ENCODE measurements at places on chromosomes 6 and 20.

- no peak for DNase-seq
- peaks cover 7% of the 10 kb centered on the region for H3K4me1 ChIP-seq
- H3K27ac ChIP-seq, result no peak overlapping the region
- H3K27me3 ChIP-seq, result no peaks in the 10 kb centered on the region
These were observed 481.1 kb downstream of the TFAP2B start for GRCh38 chr6:51299621-51300380.

DNA sequence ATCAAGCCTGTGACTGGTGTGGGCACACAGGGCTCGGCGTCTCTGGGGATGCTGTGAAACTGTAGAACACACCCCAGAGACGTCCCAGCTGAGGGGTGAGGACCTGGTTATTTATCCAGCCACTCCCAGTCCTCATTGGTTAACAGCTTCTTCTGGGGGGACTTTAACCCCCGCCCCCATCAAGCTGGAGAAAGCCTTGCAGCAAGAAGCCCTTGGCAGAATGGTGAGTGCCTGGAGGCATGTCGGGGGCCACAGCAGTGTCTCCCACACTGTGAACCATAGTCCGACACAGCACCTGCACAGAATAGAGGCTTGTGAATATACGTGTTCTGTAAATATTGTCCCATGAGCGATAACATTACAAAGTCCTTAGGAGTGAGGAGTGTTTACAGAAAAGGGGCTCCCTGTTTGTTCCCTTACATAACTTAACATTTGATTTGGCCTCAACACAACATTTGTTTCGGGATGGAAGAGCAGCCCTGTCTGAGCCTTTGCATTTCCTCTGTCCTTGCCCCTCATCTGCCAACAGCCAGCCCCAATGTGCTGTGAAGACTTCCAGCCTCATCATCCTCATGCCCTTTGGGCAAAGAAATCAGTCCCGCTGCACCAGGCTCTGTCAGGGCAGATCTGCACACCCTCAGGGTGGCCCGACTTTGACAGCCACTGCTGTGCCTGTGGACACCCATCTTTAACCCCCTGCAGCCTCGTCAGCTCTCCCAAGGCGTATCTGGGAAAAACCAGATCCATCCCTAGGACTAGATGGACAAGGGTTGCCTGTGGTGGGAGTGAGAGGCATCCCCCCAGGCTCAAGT is 2.2 kb upstream of the RRBP1 start:
- H3K27ac ChIP-seq, result no peak overlapping the region
- no peak overlapping the region for H3K4me3 ChIP-seq
- peaks cover 28% of the 10 kb centered on the region for H3K4me1 ChIP-seq
- no peak for DNase-seq
- peaks cover 33% of the 10 kb centered on the region for H3K27me3 ChIP-seq

- H3K27me3 ChIP-seq, result peaks cover 2% of the 10 kb centered on the region
- no peaks in the 10 kb centered on the region for H3K36me3 ChIP-seq
- no peak for DNase-seq
- no peak overlapping the region for H3K4me3 ChIP-seq
- no peak overlapping the region for H3K27ac ChIP-seq
- peaks cover 19% of the 10 kb centered on the region for H3K4me1 ChIP-seq
These were observed 55.3 kb upstream of the BTN3A2 start for GRCh38 chr6:26309731-26310142.

DNA sequence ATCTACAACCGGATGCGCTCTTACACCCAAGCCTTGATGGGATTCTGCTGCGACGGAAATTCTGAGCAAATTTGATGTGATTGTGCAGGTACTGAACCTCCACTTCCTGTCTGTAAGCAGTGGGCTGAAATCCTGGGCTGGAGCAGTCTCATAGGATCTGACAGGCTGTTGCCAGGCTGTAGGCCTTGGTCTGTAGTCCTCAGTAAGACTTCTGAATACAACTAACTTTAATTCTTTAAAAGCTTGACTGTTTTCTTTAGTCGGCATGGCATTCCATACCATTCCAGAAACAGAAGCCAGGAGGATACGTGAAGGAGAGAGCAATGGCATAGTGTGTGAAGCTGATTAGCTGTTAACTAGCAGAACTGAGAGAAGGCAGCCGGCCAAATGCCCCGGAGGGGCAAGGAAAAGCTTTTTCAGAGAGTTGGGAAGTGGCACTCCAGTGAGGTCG is 68.3 kb downstream of the ADTRP start:
- DNase-seq, result no peak
- no peaks in the 10 kb centered on the region for H3K36me3 ChIP-seq
- no peaks in the 10 kb centered on the region for H3K27me3 ChIP-seq
- peak overlapping the region; percentile 71 for H3K27ac ChIP-seq
- H3K4me1 ChIP-seq, result peaks cover 32% of the 10 kb centered on the region
- H3K4me3 ChIP-seq, result no peak overlapping the region

- H3K27ac ChIP-seq, result no peak overlapping the region
- peaks cover 39% of the 10 kb centered on the region for H3K27me3 ChIP-seq
- no peak overlapping the region for H3K4me3 ChIP-seq
- H3K36me3 ChIP-seq, result no peaks in the 10 kb centered on the region
These were observed 214.0 kb upstream of the EXOC2 start for GRCh38 chr6:906920-907319.

DNA sequence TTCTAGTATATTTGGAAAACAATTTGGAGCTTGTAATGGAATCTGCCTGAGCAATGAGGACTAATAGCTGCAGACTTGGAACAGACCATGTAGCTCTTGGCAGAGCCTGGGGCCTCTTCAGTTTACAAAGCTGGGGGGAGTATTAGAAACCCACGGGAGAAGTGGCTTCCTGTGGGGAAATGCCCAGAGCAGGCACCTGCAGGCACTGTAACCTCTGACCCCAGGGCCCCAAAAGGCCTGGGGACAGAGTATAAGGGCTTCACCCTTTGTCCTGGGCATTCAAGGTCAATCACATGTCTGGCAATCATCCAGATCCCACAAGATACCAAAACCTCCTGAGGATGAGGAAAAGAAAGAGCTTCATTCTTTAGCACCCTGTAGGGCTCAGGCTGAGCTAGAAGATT is 19.4 kb downstream of the PKIG start:
- no peak overlapping the region for H3K4me3 ChIP-seq
- H3K27me3 ChIP-seq, result no peaks in the 10 kb centered on the region
- no peak for DNase-seq
- peaks cover 34% of the 10 kb centered on the region for H3K4me1 ChIP-seq

DNA sequence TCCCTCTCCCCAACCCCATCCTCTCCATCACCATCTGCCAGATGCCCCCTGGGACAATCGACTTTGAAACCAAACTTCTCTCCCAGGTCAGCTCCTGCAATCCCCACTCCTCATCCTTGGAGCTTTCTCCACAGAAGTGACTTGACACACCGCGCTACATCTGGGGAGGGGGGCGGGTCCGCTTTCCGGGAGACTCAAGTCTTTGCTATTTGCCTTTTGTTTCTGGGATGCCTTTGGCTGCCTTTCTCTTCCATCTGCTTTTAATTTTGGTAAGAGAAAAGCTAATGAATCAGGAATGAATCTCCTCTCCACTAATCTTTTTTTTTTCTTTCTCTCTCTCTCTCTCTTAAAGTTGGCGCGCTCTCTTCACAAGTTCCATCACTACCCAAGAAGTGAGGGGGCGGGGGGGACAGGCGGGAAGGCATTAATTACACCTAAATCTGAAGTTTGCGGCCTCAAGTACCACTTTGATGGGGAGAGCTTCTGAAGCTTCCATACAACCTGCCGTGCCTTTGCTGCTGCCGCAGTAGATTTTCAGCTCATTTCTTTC is 664 bp upstream of the TPBG start:
- DNase-seq, result no peak
- peaks cover 2% of the 10 kb centered on the region for H3K36me3 ChIP-seq
- H3K4me1 ChIP-seq, result peaks cover 44% of the 10 kb centered on the region

- no peak for DNase-seq
- no peak overlapping the region for H3K27ac ChIP-seq
- H3K4me3 ChIP-seq, result no peak overlapping the region
- H3K4me1 ChIP-seq, result no peaks in the 10 kb centered on the region
These were observed 123.9 kb upstream of the BACH2 start for GRCh38 chr6:90420500-90420899.

DNA sequence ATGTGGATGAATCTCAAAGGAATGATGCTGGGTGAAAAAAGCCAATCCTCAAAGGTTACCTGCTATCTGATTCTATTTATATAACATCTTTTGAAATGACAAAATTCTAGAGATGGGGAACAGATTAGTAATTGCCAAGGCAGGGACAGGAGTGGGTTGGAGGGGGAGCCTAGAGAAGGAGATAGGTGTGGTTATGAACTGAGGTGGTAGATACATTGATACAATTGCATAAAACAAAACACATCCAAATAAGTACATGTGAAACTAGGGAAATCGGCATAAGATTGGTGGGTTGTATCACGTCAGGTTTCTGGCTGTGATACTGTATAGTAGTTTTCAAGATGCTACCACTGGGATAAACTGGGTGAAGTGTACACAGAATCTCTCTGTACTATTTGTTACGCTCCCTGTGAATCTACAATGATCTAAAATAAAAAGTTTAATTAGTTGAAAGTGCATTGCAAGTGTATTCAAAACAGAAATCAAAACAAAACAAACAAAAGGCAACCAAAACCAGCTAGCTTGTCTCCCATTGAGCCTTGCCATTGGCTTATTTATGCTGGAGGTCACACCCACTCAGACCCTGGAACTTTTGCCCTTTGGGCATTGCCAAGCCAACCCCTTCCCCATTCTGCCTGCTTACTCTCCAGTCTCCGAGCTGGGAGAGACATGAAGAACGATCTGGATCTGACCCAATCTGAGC is 27.8 kb downstream of the PPP1R16B start:
- H3K27me3 ChIP-seq, result peaks cover 16% of the 10 kb centered on the region
- H3K4me1 ChIP-seq, result no peaks in the 10 kb centered on the region
- H3K36me3 ChIP-seq, result no peaks in the 10 kb centered on the region
- H3K27ac ChIP-seq, result no peak overlapping the region
- H3K4me3 ChIP-seq, result no peak overlapping the region
- no peak for DNase-seq

- H3K27ac ChIP-seq, result no peak overlapping the region
- H3K27me3 ChIP-seq, result no peaks in the 10 kb centered on the region
- peak; percentile 29 for DNase-seq
- H3K4me1 ChIP-seq, result no peaks in the 10 kb centered on the region
- H3K4me3 ChIP-seq, result no peak overlapping the region
- no peaks in the 10 kb centered on the region for H3K36me3 ChIP-seq
These were observed 27.6 kb downstream of the PHACTR3 start for GRCh38 chr20:59631751-59632540.

DNA sequence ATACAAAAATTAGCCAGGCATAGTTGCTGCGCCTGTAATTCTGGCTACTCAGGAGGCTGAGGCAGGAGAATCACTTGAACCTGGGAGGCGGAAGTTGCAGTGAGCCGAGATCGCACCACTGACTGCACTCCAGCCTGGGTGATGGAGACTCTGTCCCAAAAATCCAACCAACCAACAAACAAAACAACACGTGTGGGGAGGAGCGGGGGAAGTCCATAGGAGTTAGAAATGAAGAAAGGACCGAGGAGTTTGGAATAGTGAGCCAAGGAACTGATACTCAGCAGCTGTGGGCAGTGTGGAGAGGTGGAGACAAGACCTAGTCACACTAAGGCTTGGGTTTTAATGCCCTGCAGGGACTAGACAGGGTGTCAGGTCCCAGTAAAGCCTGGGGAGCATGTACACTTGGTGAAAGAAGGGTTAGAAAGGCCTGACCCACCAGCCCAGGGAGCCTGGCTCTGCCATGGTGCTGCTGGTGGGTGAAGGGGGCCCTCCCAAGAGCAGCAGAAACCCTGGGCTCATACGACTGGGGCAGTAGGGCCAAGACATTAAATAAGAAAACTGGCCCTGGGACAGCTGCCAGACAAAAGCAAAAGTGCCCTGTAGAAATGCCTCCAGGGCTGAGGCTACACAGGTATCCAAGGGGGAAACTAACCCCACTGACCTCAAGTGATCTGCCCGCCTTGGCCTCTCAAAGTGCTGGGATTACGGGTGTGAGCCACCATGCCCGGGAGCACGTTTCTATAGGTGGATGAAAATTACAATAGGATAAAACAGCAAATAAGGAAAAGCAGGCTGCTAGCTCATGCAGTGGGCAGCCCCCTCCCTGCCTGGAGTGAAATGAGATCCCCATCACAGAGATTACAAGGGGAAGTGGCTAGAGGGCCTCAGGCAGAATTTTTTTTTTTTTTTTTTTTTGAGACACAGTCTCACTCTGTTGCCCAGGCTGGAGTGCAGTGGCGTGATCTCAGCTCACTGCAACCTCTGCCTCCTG is 58.0 kb downstream of the MYH7B start:
- H3K36me3 ChIP-seq, result peaks cover 37% of the 10 kb centered on the region
- H3K27ac ChIP-seq, result peak overlapping the region; percentile 64
- no peak for DNase-seq
- H3K4me1 ChIP-seq, result peaks cover 14% of the 10 kb centered on the region
- H3K4me3 ChIP-seq, result no peak overlapping the region

- H3K4me3 ChIP-seq, result no peak overlapping the region
- no peaks in the 10 kb centered on the region for H3K27me3 ChIP-seq
- H3K27ac ChIP-seq, result no peak overlapping the region
- H3K36me3 ChIP-seq, result no peaks in the 10 kb centered on the region
These were observed 18.4 kb upstream of the FAM209A start for GRCh38 chr20:56506103-56506502.

DNA sequence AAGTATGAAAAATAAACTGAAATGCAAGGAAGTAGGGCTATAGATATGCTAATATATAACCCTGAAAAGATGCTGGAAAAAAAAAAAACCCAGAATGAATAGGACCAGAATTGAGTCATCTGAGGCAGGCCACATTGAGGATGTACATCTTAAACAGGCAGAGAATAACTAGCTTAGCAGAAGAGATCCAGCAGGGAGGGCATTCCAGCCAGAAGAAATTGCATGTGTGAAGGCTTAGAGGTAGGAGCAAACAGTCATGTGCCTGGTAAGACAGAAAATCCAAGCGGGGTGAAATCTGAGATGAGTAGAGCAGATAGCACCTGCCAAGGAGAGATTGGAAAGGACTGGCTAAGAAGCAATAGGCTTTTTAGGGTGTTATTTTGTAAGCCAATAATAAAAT is 2.6 kb downstream of the COL19A1 start:
- H3K27ac ChIP-seq, result no peak overlapping the region
- peaks cover 43% of the 10 kb centered on the region for H3K27me3 ChIP-seq
- no peak overlapping the region for H3K4me3 ChIP-seq
- DNase-seq, result no peak

- no peak overlapping the region for H3K4me3 ChIP-seq
- DNase-seq, result no peak
- no peak overlapping the region for H3K27ac ChIP-seq
- H3K4me1 ChIP-seq, result peaks cover 21% of the 10 kb centered on the region
- no peaks in the 10 kb centered on the region for H3K27me3 ChIP-seq
These were observed 190.8 kb downstream of the BMP7 start for GRCh38 chr20:57075603-57076002.
